ENCODE measurements at places on chromosomes 11 and 22.

DNA sequence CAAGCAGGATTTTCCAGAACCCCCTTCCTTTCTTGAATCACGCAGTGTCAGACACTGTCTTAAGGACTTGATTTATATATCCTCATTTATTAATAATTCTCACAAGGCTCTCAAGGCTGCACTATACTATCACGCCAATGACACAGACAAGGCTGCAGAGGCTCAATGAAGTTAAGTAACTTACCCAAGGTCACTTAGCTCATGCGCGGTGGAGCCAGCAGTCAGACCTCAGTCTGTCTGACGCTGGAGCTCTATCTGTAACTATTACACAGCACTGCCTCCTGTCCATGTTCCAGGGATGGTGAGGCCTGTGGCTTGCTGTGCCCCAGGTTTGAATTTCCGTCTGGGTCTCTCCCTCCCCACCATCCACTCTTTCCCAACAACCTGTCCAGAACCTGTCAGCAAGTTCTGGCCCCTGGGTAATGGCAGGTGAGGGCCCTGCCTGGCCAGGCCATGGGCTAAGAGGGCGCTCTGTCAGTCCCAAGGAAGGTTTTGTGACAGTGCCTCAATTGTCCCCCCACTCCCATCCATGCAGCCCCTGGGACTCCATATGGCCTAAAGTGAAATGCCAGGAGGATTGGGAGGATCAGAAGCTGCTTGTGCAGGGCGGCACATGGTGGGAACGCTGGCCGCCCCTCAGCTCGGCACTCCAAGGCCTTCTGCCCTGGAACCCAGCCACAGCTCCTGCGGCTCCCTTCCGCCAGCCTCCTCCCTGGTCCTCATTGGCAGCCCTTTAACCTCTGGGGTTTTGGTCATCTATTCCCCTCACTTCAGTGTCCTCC, 8.6 kb downstream of the KCNC1 start:
- no peak for DNase-seq

DNA sequence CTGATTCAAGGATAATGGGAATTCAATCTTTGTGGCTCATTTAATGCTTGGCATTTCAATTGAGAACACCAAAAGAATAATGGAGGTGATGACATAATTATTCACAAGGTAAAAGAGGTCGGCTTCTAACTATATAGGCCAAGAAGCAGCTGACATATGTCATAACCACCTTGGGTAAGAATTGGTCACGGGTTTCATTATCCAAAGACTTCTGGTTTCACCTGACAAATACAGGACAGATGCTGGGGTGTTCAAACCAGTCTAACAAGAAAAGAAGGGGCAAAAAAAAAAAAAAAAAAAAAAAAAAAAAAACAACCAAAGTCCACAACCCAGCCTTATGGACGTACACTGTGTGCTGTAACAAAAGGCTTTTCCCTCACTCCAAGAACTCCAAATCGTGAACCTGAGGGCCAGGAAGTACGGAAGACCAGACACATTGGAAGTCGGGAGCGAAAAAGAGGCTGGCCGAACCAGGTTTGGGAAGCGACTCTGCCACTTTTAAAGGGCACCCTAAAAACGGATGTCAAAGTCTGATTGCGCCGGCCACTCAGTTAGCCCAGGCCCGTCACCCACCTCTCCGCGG, 385 bp downstream of the HARBI1 start:
- no peak for DNase-seq

- no peak for DNase-seq
Observed at GRCh38 chr11:121904148-121904547, 211.9 kb downstream of the BLID start.

DNA sequence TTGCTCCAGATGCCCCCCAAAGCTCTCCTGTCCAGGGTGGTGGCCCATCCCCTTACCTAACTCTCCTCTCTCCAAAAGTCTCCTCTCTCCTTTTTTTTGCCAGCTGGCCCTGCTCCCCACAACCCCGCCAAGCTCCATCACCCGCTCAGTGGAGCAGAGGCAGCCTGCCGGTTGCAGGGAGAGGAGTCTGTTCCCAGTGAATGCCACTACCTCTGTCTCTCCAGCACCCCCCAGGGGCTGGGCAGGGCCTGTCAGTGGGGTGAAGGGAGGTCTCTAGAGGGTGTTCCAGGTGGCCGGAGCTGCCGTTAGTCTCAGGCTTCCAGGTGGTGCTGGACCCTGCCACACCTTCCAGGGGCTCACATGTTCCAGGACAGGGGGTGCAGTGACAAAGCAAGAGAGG, 387.0 kb downstream of the CTTN start:
- DNase-seq: no peak

GRCh38 chr11:132866783-132867545, 665.3 kb downstream of the OPCML start:
- DNase-seq: no peak

- no peak for DNase-seq
Observed at GRCh38 chr11:69654660-69655478, 13.9 kb downstream of the CCND1 start.

GRCh38 chr22:50735739-50736030, 2.3 kb upstream of the ACR start:
- no peak for DNase-seq

DNA sequence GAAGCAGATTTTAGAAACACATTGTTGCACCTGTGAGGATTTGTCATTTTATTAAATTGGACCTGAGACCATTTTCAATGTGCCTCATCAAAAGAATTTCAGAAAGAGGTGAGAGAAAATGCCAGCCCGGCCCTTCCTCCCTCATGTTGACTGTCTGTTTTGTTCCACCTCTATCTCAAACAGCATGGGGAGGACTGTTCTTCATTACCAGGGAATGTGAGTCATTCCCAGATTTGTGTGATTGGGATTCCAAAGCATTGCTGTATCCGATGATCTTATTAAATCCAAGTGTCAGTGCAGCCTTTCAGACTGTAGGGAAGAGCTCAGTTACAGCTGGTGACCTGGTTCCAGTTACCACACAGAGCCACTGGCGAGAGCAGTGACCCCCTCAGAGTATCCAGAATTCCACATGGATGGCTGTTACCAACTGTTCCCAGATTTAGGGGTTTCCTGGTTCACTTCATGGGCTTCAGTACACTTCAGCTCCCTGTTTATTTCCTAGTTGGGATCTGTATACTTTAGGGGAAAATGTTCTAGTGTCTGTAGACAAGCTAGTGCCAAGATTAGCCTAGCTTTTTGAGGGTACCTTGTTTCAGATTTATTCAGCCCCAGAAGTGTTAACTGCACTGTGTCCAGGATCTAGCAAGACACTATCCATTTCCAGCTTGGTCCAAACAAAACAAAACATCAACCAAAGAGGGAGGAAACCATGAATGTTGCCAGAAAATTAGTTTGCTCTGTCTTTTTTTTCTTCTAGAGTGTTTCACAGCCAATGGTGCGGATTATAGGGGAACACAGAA, 20.9 kb downstream of the KREMEN1 start:
- DNase-seq: no peak

DNA sequence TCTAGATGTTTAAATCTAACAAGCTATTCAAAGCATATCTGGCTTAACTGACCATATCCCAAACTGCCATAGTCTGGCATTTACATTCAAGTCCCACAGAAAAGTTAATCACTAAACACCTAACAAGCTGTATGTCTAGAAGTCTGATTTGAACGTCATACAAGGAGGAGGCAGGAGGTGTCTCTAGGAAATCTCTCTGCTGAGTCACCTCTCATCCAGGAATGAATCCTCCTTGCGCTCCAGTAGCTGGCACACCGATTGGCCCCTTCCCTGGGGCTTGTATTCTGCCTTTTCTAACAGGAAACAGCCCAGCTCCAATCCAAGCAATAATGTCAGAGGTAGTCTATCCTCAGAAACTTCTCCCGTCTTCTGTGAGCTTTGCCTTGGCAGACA, 31.8 kb downstream of the FEZ1 start:
- DNase-seq: no peak

- no peak for DNase-seq
Observed at GRCh38 chr11:43555816-43556611, 124.5 kb upstream of the HSD17B12 start.

- no peak for DNase-seq
Observed at GRCh38 chr11:9211322-9211721, 53.8 kb downstream of the DENND5A start.

DNA sequence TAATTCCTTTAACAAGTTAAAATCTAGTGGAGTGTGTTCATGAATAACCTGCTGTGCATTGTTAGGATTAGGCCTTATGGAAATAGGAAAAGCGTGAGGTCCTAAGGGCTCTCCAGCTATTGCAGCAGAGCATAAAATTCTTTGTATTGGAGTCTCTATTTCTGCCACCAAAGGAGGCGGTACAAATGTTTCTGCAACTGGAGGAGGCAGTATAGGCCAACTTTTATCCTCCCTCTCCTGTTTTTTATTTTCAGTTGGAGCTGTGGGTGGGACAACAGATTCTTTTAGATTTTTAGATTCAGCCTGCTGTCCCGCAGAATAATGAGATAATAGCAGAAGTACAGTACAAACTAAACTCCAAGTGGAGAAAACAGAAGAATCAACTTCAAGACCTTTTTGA, 26.2 kb downstream of the OR10A6 start:
- DNase-seq: no peak

DNA sequence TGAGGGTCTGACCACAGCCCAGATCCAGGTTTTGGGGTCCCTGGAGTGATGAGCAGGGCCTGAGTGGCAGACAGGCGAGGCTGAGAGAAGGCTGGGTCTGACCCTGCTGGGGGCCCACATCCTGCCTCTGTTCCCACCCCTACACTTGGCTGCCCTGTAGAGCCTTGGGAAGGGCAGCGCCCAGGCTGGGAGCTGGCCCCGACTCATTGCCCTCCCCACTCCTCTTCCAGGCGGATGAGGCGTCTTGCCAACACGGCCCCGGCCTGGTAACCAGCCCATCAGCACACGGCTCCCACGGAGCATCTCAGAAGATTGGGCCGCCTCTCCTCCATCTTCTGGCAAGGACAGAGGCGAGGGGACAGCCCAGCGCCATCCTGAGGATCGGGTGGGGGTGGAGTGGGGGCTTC, 4.9 kb downstream of the DERL3 start:
- DNase-seq: no peak

GRCh38 chr11:128045094-128045725, 542.1 kb downstream of the ETS1 start:
- DNase-seq: no peak

DNA sequence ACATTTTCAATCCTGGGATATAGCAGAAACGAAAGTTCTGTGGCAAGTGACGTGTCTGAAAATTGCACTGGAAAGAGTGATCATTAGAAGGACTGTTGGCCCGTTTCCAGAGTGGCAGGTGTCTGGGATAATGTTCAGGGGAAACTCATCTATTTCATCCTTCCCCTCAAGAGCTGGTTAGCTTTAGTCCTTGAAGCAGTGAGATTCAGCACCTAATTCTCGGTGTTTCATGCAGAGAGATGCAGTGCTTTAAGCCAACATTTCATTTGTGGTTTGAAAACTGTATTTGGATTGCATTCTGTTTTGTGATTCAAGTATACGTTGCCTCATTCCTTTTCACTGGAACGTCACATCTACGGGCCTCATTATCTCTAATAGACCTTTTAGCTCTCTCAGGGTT, 205.0 kb upstream of the RAG2 start:
- no peak for DNase-seq

DNA sequence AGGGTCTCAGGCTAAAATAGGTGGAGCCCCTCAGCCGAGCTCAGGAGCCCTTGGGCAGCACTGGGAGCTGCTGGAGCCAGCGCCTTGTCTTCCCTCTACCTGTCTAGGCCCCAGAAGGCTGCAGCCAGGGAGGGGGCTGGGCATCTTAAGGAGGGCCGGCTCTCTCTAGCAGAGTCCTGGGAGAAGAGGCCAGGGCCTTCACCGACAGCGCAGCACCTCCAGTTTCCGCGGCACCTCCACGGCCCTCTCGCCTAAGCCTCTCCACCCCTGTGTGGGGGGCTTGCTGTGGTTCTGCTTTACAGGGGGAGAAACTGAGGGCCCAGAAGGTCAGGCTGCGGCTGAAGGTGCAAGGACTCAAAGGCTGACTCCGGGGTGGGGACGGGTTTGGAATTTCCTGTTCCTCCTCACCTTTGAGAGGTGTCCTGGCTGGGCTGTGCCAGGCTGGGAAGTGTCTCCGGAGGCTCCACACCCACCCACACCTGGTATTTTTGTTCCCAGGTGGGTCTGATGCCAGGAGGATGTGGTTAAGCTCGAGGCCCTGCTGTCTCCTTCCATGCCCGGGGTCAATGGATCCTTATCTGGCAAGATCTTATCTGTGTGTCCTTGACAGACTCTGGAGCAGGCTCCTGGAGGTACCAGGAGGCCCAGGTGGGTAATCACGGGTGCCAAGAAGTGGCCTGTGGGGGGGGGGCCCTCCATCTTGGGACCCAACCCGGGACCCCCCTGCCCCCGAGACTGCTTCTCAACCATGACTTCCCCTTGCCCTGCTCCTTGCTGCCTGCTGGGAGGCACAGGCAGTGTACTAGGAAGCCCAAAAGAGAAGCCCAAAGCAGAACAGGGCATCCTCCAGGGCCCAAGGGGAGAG, 95.3 kb upstream of the FGF3 start:
- DNase-seq: peak; percentile 28

DNA sequence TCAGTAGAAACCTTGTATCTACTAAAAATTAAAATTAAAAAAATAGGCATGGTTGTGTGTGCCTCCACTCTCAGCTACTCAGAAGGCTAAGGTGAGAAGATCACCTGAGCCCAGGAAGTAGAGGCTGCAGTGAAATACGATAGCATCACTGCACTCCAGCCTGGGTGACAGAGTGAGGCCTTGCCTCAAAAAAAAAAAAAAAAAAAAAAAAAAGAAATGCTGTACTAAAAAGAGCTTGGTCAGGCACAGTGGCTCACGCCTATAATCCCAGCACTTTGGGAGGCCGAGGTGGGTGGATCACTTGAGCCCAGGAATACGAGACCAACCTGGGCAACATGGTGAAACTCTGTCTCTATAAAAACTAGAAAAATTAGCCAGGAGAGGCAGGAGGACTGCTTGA, 36.5 kb downstream of the SBF2 start:
- DNase-seq: no peak

GRCh38 chr11:128463371-128463829, 124.0 kb downstream of the ETS1 start:
- no peak for DNase-seq

DNA sequence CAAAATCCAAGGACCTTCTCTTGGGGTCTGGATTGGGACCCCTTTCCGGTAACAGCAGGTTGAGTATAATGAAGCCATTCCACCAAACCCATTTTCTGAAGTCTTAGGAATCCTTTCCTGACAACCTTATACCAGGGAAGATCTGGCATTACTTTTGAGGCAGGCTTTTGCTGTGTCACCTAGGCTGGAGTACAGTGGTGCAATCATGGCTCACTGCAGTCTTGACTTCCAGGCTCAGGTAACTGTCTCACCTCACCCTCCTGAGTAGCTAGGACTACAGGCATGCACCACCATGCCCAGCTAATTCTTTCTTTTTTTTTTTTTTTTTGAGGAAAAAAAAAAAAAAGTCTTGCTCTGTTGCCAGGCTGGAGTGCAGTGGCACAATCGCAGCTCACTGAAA, 55.8 kb upstream of the TREH start:
- no peak for DNase-seq

Data from activated CD4-positive, CD25-positive, alpha-beta regulatory T cell treated with anti-CD3 and anti-CD28 coated beads, Interleukin-2, amount 50 U/mL, for 72 hours (primary cell).